AG10803 (cell line): ENCODE measurements at places on chromosomes 5 and 9.

GRCh38 chr9:133277467-133277866, 2.5 kb upstream of the ABO start:
- DNase-seq, result no peak

DNA sequence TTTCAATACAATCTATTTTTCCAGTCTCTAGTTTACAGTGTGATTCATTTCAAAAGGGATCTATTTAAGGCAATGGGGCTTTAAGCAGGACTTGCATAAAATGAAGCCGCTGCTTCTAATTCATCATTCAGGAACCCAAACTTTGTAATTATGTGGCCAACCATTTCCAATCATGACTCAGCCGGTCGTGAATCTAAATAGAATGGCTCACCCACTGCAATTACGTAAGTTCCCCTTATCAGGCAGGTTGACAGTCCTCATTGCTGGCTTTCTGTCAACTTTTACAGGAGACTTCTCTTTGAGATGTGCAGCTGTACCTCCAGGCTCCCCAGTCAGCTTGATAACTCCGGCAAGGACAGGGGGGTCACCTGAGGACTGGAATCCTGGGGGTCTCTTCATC, 152.8 kb upstream of the DAP start:
- peak; percentile 83 for DNase-seq

GRCh38 chr9:20321423-20322082, 300.7 kb downstream of the MLLT3 start:
- DNase-seq, result no peak

DNA sequence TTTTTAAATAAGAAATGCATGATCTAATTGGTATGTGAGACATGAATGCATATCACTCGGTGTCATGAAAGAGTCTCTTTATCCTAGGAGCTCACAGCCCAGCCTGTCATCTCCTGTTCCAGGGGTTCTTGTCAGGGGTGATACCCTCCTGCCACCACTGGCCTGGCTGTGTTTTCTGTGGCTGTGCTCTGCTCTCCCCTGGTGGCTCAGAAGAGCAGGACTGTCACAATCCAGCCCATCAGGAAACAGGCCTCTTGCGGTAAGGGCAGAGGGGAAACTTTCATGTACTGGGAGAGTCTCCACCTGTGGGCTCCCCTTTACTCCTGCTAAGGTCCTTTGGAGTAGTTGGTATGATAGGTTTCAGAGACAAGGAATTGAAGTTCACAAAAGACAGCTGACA, 240.2 kb upstream of the GLRA1 start:
- no peak for DNase-seq

DNA sequence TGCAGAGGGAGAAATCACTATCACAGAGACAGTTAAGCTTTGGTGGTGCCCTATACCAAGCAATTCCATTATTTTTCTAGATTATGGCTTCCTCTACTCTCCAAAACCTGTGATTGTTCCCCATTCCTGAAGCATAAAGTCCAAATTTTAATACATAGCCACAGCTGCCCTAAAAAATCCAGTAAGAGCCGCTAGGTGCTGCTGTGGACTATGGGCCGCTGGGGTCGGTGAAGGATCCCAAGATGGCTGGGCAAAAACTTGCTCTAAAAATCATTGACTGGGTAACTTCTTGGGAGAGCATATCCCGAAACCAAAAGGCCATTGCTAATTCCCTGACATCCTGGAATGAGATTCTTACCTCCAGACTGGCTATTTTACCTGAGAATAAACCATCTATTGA, 245.3 kb downstream of the NFIB start:
- no peak for DNase-seq

DNA sequence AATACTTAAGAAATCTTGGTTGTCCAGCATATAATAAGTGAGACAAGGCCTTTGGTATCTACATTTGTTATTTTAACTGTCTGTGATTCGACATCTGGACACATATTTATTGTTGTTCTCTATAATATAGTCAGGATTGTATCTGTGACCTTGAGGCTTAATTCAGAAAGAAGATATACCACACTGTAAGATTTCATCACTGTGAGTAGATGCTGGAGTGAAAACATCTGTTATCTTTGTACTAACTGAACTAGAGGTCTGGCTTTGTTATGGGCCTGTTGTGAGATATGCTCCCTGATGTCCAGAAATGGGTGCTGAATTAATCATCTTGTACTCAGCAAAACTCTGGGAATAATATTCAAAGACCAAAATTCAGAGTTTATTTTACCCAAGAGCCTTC, 148.5 kb downstream of the ISOC1 start:
- no peak for DNase-seq

DNA sequence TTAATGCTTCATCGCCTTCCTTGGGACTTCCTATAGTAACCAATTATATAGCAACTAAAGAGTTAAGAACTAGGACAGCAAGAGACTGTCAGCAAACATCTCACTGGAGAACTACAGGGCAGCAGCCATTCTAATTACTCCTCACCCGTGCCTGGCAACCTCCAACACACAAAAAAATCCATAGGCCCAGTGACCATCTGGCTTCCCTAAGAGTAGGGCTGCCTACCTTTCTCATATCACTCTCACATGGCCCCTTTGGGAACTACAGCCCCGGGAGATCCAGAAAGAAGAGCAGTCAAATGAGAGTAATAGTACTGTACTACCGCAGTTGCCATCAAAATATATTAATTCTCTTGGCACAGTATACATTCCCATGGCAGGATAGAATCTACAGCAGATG, 5.7 kb downstream of the DCAF10 start:
- DNase-seq, result no peak

- DNase-seq, result peak; percentile 31
These were observed 289.5 kb upstream of the IL12B start for GRCh38 chr5:159619826-159620225.

DNA sequence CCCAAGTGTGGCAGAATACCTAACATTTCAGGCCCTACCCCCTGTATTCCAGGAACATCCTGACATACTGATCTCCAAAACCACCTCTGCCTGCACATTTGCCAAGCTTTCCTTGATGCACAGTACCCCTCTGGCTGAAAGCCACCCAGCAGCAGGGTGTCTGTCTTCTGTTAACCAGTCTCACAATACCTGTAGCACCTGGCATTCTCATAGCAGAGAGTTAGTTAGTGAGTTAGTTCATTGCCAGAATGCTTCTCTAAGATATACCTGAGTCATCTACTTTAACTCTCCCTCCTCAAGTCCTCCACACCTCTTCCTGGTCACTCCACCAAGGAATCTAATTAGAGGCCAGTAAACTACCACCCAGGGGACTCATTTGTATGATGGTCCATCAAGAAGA, 46.1 kb upstream of the IL7R start:
- no peak for DNase-seq

DNA sequence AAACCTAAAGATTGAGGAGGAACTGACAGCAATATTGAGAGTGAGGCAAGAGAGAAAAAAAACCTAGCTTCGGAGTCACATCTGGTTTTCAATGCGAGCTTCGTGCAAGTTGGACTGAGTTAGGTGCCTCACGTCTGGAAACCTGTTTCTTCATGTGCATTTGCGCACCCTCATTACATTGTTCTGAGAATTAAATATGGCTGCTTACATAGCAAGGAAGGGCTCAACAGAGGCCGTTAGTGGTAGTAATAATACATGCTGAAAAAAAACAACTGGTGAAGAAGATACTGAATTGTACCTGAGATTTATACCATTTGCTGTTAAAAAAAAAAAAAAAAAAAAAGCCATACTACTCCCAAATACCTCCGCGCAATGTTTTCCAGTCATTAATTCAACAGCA, 18.6 kb downstream of the DNAJA1 start:
- no peak for DNase-seq

DNA sequence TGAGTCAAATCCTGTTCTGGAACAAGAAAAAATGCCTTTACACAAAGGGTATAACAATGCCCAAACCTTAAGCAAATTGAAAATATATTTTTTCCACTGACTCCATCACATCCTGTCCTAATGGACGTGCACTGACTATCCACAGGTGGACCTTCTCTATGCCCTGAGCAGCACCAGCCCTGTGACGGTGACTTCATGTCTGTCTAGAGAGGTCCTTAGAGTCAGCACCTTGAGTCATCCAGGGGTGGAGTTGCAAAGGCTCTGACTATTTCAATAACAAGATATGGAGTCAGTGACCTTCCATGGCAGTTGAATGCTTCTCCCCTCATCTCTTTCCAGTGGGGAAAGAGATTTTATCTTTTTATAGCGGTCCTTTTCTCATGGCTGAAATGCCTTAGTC, 78.0 kb downstream of the YIPF5 start:
- no peak for DNase-seq

DNA sequence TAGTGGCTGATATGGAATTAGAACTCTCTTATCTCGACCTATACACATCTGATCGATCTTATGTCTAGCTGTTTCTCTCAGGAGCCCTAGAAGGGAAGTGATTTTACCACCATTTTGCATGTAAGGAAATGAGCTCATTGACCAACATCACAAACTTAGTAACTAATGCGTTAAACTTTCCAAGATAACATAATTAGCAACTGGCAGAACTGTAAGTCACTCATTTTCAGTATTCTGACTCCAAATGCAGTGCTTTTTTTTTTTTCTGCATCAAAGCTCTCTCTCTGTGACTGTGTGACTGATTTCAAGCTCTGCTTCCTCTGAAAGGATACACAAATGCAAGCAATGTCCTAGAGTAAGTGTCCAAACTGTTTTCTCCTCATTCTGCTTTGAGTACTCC, 68.1 kb upstream of the FBXL7 start:
- DNase-seq, result no peak

DNA sequence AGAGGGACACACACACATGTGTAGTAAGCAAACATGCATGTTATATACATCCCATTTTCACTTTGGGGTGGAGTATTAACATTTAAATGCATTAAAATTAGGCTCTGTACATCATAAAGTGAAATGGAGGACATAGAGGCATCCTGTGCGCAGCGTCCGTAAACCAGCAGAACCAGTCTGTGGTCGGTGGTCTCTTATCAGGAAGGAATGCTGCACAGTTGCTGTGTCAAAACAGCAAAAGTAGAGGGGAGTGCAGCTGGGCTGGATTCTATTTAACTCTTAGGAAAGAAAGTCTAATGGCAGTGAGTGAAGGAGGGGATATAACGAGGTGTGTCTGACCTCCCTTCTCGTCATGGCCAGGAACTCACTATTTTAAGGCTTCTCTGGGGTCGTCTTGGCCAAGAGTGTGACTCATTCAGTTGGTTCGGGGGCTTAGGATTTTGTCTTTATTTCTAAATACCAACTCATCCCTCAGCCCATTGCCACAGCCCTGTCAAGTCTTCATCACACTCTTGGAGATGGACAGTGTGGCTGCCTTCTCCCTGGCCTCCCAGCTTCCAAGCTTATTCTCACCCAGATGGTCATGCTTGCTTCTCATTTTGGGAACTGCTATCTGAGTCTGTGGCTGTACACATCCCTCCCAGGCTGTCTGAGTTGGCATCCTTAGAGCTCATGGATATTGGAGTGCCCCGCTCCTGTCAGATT, 20.1 kb upstream of the CXCL14 start:
- no peak for DNase-seq

GRCh38 chr5:96243203-96243602, 189.8 kb downstream of the PCSK1 start:
- DNase-seq, result peak; percentile 60

GRCh38 chr9:94899464-94900221, 173.1 kb downstream of the AOPEP start:
- no peak for DNase-seq

- no peak for DNase-seq
These were observed 80.9 kb upstream of the IRX2 start for GRCh38 chr5:2832394-2832793.

GRCh38 chr9:114310471-114311450, 12.1 kb upstream of the ORM1 start:
- DNase-seq, result no peak

DNA sequence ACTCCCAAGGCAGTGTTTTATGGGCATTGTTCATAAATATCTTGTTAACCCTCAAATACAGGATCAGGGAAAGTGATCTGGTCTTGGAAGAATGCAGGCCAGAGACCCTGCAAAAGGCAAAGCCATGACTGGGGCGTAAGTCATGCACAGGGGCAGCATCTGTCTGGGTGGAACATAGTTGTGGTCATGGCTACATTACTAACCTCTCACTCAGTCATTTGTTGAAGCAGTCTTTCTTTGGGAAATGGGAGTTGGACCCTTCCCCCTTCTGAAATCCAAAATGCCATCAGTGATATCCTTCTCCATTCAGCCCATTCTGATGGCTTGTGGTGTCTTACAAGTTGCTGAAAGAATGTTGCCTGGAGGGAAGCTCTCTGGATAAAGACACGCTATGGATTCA, 68.1 kb downstream of the GDNF start:
- DNase-seq, result peak; percentile 100

- DNase-seq, result no peak
These were observed 11.2 kb downstream of the CDK5RAP2 start for GRCh38 chr9:120568816-120569215.

DNA sequence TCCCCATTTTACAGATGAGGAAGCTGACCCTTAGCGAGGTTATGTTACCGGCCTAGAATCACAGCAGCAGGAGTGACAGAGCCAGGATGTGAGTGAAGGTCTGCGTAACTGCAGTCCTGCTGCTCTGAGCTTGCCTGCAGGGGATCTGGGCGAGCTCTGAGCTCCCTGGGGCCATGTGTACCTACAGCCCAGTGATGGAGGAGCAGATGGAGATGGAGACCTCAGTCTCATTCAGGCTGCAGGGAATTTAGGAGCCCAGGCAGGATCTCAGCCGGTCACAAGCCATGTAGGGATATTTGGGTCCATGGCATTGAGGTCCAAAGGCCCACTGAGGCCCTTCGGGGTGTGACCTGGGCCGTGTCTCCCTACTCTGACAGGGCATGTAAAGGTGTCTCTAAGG, 170.6 kb downstream of the CACNA1B start:
- DNase-seq, result no peak

DNA sequence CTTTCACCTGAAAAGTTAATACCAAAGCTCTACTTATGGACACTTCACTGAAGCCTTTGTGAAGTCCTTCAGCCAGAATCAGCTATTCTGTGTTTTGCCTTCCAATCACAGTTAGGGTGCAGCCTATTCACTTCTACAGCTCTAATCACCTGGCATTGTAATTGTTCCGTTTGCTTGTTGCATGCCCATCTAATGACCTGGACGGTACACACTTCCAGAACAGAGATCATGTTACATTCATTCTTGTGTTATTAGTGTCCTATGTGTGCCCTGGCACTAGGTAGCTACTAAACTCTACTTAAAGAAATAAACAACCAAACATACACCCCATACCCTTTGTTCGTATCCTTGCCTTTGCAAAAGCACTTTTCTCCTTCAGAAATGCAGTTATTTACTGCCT, 1162.9 kb upstream of the WWC1 start:
- DNase-seq, result no peak
